Gastrocnemius medialis (tissue), 4 donors: ENCODE measurements at places on chromosomes 6 and 20.

GRCh38 chr6:160347259-160348222 lies 637 bp upstream of the SLC22A3 start:
- H3K27me3 ChIP-seq: peaks cover 9% of the 10 kb centered on the region
- DNase-seq: peak; percentile 34
- H3K4me3 ChIP-seq: peak overlapping the region; percentile 26
- H3K36me3 ChIP-seq: no peaks in the 10 kb centered on the region
- H3K27ac ChIP-seq: peak overlapping the region; percentile 85

DNA sequence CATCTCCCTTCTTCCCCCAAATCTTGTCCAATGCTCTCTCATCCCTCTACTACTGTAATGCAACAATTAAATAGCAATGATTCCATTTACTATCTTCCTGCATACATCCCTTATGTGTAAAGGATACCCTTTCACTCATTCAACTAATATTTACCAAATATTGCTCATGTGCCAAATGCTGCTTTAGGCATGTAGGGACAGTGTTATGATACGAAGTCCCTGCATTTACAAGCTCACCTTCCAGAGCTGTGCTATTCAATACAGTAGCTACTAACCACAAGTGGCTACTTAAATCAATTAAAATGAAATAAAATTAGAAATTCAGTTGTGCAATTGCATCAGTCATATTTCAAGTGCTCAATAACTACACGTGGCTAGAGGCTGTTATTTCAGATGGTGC lies 41.1 kb downstream of the GMDS start:
- DNase-seq: no peak
- H3K4me1 ChIP-seq: peaks cover 3% of the 10 kb centered on the region
- no peaks in the 10 kb centered on the region for H3K27me3 ChIP-seq
- H3K36me3 ChIP-seq: no peaks in the 10 kb centered on the region

DNA sequence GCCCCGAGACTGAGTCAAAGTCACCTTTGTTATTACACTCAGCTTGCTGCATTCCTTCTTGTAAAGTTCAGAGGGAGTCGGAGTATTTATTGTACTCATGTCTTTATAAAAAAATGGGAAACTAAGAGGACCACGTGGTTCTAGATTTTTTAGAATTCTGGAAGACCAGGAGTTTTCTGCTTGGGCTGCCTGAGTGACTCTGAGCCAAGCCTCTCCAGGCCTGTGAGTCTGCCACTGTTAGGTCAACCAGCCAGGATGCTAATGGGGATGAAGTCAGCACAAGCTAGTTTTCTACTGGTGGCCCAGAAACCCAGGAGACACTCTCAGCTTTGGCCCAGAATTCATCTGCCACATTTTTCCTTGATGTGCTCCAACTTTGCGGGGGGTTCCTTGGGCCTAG lies 453.5 kb upstream of the SULF2 start:
- H3K4me3 ChIP-seq: no peak overlapping the region
- no peak for DNase-seq
- no peaks in the 10 kb centered on the region for H3K36me3 ChIP-seq
- H3K4me1 ChIP-seq: no peaks in the 10 kb centered on the region
- H3K27ac ChIP-seq: no peak overlapping the region

GRCh38 chr6:139371421-139372203 lies 2.8 kb downstream of the CITED2 start:
- no peaks in the 10 kb centered on the region for H3K27me3 ChIP-seq
- peak overlapping the region; percentile 97 for H3K27ac ChIP-seq
- H3K36me3 ChIP-seq: peaks cover 16% of the 10 kb centered on the region
